ENCODE measurements at places on chromosomes 2 and 18. TPM values are rescaled to one million over a fixed set of nuclear protein-coding genes. Genes with fewer than 3 reads are reported as not detected.

Gene FAM124B
- not detected for total RNA-seq

Gene WDSUB1
- total RNA-seq: 8.8 TPM

Gene IMPA2
- total RNA-seq: 32.5 TPM

Gene SH3RF3
- not detected for total RNA-seq

Gene RTP5
- not detected for total RNA-seq

Gene COLEC12
- total RNA-seq: not detected

Gene MROH2A
- total RNA-seq: not detected

Gene FKBP1B
- 11.8 TPM for total RNA-seq

Gene SEPTIN2
- 317 TPM for total RNA-seq

Gene UGT1A4
- total RNA-seq: 0.12 TPM

Gene EVX2
- total RNA-seq: not detected

Gene RGPD3
- total RNA-seq: 0.15 TPM

Gene ANKRD30B
- total RNA-seq: not detected

Gene GRP
- total RNA-seq: not detected

Gene NEDD4L
- total RNA-seq: 41.5 TPM

Gene PSMA8
- not detected for total RNA-seq

Gene C2orf49
- total RNA-seq: 17.2 TPM

Gene TLX2
- not detected for total RNA-seq
